Stimulated activated CD4-positive, alpha-beta T cell treated with anti-CD3 and anti-CD28 coated beads, Interleukin-12 subunit alpha, Interleukin-12 subunit beta, amount 100 ng/mL, for 4 hours (primary cell): ENCODE measurements at places on chromosomes 7 and 10.

GRCh38 chr7:30983042-30983913 is 19.5 kb downstream of the GHRHR start:
- DNase-seq, result peak; percentile 72

GRCh38 chr10:22344249-22344648 is 1.0 kb upstream of the SPAG6 start:
- DNase-seq, result no peak

DNA sequence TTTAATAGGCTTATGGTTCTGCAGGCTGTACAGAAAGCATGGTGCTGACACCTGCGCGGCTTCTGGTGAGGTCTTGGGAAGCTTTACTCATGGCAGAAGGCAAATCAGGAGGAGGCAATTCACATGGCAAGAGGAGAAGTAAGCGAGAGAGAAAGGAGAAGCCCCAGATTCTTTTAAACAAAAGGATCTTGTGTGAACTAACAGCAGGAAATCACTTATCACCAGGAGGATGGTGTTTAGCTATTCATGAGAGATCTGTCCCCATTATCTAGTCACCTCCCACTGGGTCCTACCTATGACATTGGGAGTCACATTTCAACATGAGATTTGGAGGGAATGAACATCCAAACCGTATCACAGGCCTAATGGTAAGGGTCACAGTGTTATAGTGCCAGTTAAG is 678.0 kb upstream of the KCND2 start:
- no peak for DNase-seq

DNA sequence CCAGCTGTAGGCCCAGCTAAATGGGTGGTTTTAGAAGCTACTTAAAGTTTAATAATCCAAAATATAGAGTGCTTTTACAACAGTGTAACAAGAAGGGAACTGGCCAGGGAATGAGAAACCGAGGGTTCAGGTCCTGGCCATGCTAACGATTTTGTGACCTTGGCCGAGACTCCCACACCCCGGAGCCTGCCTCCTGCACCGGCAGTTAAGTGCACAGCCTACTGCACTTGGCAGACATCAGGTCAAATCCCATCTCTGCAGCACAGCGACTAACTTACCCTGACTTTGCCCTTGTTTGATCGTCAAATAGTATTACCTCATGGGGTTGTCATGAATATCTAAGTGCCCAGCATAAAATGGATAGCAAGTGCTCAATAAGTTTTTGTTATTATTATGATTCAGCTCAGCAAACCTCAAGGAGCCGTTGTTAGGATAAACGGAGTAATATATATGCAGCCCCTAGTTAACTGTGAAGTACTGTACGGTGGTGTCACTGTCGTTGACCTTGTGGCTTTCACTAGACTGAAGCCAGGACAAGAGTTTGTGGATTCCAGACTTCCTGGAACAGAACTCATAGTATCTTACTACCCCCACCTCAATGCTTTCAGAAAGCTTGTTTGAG is 35.5 kb downstream of the LYZL1 start:
- no peak for DNase-seq

DNA sequence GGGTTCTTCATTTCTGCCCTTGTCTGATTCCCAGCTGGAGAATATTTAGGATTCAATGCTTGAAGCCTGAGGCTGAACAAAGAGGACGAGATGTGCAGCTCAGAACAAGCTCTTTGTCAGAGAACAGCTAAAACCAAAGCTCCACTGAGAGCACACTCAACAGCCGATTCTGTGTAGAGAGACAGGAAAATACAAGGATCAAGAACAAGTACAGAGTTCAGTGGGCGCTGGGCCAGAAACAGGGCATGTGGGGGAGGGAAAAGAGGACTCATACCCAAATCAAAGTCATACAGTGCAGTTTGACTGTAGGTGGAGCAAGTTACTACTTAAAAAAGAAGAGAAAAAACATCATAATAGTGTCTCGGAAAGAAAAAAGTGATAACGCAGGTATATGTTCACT is at the start of gene AGMO:
Gene AGMO, minus strand, starts transcription at position 181 of the 400 bp plus-strand sequence.
- no peak for DNase-seq

- no peak for DNase-seq
These were observed 71.8 kb upstream of the PPIF start for GRCh38 chr10:79275431-79275851.

- DNase-seq, result no peak
These were observed 305.6 kb downstream of the LRMDA start for GRCh38 chr10:75736889-75737579.

DNA sequence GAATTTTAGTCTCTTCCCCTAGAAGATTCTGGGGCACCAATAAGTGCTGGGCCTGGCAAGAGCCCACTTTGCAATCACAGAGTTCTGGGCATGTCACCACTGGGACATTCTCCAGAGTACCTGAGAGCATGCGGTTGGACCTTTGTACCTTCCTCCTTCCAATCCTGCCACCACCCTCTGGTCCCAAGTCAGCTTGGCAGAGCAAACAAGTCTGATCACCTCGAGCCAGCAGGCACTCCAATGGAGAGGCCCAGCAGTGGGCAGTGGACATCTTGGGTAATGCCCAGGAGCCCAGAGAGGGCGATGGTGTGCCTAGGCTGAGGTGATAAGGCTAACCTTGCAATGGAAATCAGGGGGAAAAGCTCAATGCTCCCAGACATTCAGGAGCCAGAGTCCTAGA is 43.4 kb downstream of the SH3PXD2A start:
- DNase-seq, result no peak

- DNase-seq, result no peak
These were observed 154.8 kb downstream of the GRK5 start for GRCh38 chr10:119362122-119362521.

DNA sequence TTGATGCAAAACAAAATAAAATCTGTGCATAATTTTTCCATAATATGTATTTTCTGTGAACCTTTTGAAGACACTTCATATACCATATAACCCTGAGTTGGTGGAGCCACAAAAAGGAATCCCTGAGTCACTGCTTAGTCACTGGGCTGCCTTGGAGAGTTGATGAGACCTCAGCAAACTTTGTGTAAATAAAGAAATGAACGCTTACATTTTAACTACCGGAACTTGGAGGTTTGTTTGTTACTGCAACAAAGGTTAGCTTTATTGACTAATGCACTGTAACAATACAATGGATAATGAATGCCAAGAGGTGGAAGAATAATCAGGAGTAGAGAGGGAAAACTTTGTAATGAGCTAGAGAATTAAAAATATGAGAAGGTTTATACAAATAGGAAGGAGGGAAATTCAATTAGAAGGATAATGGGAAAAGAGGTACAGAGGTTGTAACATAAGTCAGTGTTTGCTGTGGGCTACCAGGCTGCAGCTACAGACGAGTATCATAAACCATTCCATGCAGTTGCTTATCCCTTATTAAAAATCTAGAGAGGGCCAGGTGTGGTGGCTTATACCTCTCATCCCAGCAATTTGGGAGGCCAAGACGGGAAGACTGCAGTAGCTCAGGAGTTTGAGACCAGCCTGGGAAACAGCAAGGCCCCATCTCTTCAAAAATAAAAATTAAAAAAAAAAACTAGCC is 1042.1 kb downstream of the TYW1 start:
- DNase-seq, result no peak

- DNase-seq, result no peak
These were observed 113.5 kb downstream of the HTR5A start for GRCh38 chr7:155183655-155184054.

DNA sequence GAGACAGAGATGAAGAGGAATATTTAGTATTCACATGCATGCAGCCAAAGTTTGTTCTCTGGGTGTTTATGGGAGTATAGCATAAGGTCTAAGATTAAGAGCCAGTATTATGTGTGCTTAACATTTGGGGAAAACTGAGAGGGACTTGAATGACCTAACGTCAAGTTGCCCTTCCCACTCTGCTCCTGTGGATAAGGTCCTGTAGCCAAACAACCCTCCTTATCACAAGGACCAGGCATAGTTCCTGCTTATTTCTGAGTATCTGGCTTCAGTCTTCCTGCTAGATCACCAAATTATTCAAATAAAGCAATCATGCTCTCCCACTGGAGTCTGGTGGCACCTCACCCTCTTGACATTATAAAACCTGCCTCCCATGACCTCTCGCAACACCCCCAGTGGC is 137.9 kb upstream of the SEMA3E start:
- DNase-seq, result no peak

DNA sequence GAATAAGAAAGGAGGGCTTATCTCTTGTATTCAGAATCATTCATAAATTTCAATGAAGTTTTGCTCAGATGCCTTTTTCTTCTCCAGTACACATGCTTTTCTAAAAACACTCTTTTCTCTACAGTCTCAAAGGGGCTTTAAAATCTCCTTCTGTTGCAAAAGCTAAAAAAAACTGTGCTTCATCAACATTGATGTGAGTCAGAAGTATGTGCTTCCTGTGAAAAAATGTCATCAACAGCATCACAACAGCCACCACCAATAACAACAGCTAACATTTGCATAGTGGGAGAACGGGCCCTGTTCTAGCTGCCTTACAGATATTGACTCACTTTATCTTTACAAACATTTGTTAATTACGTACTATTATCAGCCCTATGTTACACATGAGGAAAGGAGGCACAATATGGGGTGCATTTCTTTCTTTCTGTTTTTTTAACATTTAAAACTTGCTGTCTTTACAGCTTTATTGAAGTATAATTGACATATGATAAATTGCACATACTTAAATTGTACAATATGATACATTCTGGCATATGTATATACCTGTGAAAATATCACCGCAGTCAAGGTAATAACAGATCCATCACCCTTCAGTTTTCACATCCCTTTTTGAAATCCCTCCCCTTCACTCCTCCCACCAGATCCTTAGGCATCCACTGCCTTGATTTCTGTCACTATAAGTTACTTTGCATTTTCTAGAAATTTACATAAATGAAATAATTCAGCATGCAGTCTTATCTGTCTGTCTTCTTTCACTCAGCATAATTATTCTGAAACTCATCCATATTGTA is 1605.4 kb upstream of the LRRTM3 start:
- no peak for DNase-seq

- no peak for DNase-seq
These were observed 14.1 kb upstream of the PPA1 start for GRCh38 chr10:70247360-70247759.

DNA sequence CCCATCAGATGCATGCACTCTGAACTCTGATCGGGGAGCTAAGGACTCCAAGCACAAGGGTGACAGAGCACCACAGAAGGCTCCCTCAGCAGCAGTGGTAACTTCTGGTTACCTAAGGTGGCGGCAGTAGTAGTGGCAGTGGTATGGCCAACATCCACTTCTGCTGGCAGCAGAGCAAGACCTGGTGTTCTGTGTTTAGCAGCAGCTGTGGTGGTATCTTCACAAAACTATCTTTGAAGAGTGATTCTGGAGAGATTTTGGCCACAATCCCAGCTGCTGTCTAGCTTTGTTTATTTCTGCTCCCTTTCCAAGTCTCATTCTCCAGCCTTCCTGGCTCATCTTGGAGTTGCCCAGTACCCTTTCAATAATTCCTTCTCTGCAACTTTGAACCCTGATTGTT is 102.4 kb upstream of the LRGUK start:
- no peak for DNase-seq

DNA sequence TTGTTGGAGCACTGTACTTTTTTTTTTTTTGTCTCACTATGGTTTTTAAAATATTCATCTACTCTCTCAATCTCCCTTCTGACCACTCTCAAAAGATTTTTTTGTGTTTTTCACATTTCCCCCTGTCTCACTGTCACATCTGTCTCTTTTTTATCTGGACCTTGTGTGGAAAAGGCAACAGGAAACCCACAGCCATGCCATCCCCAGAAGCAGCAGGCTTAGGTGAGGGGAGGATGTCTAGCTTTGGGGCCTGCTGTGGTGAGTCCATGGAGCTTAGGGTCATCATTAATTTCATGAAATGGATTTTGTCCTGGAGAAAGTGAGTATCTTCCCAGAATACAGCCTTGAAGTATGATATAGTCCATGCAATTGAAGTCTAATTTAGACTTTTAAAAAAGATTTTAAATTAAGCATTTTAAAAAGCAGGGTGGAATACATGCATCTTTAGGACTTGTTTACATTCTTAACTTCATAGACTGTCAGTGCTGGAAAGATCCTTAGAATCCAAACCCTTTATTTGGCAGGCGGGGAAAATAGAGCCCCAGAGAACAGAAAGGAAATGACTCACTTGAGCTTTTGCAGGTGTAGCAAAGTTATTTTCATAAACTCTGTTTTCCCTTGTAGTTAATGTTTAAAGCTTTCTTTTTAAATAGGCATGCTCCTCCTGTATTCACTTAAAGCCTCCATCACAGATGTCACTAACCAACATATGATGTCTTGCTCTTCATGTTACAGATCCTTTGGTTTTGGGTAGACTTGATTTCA is 25.1 kb downstream of the MINDY4 start:
- no peak for DNase-seq

DNA sequence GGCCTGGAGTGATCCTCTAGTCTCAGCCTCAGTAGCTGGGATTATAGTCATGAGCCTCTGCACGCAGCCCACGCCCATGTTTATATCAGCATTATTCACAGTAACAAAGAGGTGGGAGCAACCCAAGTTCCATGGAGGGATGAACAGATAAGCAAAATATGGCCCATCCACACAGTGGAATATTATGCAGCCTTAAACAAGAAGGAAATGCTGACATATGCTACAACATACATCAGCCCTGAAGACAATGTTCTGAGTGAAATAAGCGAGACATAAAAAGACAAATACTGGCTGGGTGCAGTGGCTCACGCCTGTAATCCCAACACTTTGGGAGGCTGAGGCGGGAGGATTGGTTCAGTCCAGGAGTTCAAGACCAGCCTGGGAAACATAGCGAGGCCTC is 21.5 kb upstream of the PFKFB3 start:
- no peak for DNase-seq

DNA sequence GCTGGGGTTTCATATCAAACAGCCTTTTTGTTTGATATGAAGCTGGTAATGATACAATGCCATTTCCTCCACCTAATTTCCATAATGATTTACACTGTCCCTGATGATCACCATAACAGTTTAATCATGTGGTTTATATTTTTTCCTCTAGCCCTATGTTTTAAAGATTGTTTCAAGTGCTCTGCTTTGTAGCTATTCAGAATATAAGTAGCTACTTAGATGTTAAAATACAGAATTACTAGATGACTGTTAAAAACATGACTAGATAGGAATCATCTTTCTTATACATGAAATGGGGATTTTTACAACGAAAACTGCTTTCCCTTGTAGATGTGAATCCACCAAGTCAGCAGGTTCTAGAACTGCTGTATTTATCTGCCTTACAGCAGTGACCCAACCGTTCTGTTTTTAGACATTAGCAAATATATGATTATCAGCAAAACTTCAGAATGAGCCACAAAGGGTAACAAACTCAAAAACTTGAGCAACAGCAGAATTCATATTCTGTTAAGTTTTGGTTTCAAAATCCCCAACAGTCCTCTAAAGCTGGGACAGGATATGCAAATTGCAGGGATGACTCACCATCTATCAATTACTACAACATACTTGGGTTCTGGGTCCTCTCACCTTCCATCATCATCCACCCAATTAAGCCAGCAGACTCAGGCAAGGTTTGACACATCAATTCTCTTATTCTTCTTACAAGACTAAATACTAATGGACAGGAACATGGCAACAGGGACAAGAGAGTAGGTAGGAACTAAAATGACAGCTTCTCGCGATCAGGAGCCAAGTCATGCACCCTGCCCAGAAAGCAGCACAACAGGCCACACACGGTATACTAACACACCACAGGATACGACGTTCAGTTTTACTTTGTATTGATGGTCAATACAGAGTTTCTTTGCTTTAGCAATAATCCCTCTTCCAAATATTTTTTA is 83.9 kb downstream of the PIP4K2A start:
- peak; percentile 23 for DNase-seq

GRCh38 chr7:52472006-52472620 is 563.3 kb upstream of the POM121L12 start:
- DNase-seq, result no peak
